DMS153 (cell line): ENCODE measurements at places on chromosomes 7 and 10.

- no peak for DNase-seq
Measured at GRCh38 chr7:87140271-87140748, 11.9 kb upstream of the DMTF1 start.

- DNase-seq, result no peak
Measured at GRCh38 chr10:123031124-123031523, 22.3 kb downstream of the ACADSB start.

DNA sequence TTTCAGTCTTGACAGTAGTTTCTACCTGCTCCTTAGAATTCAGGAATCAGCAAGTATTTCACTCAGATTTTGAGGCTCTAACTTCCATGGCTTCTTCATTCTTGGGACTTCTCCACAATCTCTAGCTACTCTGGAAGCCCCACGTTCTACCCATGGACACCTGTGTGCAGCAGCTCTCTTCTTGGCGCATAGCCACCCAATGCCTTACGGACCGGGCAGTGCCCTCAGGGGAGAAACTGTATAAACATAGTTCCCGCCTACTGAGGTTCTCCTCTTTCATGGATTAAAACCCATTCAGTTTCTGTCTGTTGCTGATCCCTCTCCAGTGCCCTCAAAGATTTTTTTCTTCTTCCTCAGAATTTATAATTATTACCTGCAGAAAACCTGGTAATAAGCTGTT, 177.1 kb downstream of the SORCS1 start:
- DNase-seq, result no peak

GRCh38 chr10:25858076-25858475, 76.0 kb upstream of the MYO3A start:
- DNase-seq, result no peak

DNA sequence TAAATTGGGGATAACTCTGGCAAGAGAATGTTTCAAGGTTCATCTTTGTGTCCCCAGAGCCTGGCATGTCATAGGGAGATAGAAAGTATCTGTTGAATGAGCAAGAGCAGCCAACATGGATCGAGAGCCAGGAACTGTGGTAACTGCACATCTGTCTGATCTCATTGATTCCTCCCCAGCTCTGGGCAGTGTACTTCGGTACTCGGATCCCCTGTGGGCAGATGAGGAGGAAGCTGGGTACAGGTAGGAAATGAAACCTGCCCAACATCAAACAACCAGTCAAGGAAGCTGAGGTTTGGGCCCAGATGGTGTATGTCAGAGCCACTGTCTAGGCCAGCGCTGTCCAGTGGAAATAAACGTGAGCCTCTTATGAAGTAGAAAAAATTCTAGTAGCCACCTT, 76.4 kb downstream of the GRK5 start:
- no peak for DNase-seq

DNA sequence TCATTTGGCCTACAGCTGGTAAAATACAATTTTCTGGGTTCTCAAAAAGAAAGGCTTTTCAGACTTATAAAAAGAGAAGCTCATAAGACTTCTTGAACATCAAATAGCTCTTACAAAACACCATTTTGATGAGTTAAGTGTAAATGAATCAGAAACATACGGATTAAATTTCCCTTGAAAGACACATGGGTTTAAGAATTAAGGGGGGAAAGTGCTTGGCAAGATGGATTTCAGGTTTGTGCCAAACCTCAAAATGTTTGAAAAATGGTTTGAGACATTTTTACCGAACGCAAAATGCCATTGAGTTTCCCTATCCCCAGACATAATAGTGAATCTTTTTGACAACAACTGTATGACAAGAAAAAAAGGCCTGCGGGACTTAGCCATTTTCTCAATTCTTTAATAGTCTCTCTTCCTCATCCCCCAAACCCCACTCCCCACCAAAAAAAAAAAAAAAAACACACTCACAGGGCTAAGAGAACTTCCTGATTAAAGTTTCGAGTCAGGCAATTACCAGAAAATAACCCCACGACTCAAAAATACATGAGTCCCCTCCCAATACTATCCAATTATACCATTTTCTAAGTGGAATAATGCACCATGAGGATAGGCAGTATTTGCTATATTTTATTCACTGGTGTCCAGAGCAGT, 260.1 kb downstream of the TRIL start:
- DNase-seq, result no peak

DNA sequence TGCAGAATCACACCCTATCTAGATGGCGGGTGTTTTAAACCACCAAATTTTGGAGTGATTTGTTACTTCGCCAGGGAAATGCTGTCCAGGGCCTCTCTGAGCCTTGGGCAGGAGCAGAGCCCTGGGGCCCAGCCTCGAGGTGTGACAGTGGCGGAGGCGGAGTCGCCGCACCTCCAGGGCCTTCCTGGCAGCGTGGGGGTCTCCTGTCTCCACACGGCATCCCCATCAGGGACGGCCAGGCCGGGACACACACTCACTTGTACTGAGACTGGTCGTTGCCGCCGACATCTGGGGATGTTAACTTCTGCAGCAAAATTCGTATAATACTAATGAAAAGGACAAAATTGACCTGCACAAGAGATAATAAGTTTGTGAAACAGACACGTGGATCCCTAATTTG, 110.7 kb downstream of the VIPR2 start:
- DNase-seq, result no peak

DNA sequence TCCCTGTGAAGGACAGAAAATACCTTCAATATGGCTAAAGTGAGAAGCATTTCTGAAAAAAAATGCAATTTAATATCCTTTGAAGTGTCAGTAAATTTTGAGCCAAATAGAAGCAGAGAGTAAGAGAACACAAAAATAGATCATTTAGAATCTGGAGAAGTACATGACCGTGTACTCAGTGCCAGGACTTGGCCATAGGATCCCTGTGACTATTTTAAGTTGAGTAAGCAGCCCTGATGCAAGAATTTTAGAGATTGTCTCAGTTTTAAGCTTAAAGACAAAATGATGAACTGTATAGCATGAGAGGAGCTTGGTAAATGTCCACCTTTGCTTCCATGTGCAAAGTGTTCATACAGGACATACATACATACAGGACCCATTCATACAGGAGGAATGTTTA, 2.5 kb downstream of the PTER start:
- no peak for DNase-seq

DNA sequence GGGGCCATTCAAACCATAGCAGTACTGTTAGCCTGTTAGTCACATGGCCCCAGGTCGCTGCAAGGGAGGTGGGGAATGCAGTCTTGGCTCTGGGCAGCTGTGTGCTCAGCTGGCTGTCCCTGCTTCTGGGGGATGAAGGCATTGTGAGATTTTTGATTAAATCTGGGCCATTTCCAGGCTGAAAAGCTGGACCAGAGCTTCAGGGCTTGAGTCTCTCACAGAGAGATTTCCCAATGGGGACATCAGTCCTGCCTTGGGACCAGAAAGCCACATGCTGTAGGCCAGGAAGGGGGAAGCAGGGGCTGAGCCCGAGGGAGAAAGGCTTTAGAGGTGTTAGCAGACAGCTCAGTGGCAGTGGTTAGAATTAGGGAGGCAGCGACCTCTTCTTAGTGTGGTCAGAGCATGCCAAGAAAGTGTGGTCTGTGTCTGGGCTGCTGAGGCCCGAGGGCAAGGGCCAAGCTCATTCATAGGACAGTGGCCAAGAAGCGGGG, 33.6 kb downstream of the PALD1 start:
- DNase-seq, result no peak

- DNase-seq, result no peak
Measured at GRCh38 chr7:48280100-48280499, 108.8 kb downstream of the ABCA13 start.

GRCh38 chr7:25636871-25637283, 408.6 kb upstream of the NPVF start:
- no peak for DNase-seq

GRCh38 chr7:144508702-144509101, 105.2 kb upstream of the NOBOX start:
- DNase-seq, result no peak

DNA sequence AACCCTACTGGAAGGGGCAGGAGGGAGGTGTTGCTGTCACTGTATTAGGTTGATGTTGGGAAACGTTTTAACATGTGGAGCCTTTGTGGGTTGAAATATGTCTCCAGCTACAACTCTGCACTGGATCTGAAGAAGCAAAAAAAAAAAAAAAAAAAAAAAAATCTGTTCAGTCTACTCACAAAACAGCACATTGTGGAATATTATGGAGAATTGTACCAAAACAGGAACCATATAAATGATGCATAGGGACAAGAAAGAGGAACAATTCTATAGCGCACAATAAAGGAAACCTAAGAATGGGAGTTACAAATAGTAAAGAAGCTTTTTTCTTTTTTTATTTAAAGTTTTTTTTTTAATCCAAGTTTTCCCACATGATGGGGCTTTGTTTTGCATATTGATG, 63.8 kb downstream of the CCSER2 start:
- no peak for DNase-seq

GRCh38 chr7:9201928-9202327, 768.5 kb downstream of the NXPH1 start:
- DNase-seq, result no peak

DNA sequence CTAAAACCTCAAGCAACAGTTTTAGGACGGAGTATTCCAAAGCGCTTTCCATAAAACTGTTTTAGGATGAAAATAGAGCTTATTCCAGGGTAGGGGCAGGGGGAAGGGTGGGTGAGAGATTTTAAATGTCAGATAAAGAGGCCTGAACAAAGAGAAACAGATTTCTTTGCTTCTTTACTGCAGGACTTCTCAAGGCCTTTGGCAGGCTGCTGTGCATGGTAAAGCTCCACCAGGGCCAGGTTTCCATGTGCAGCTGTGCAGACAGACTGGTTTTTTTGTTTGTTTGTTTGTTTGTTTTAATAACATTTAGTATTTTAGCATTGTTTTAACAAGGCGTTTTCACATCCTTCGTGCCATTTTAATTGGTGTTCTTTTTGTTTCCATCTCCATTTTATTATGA, 26.3 kb downstream of the HECW1 start:
- no peak for DNase-seq

- DNase-seq, result no peak
Measured at GRCh38 chr10:98577578-98577977, 130.8 kb upstream of the HPS1 start.

DNA sequence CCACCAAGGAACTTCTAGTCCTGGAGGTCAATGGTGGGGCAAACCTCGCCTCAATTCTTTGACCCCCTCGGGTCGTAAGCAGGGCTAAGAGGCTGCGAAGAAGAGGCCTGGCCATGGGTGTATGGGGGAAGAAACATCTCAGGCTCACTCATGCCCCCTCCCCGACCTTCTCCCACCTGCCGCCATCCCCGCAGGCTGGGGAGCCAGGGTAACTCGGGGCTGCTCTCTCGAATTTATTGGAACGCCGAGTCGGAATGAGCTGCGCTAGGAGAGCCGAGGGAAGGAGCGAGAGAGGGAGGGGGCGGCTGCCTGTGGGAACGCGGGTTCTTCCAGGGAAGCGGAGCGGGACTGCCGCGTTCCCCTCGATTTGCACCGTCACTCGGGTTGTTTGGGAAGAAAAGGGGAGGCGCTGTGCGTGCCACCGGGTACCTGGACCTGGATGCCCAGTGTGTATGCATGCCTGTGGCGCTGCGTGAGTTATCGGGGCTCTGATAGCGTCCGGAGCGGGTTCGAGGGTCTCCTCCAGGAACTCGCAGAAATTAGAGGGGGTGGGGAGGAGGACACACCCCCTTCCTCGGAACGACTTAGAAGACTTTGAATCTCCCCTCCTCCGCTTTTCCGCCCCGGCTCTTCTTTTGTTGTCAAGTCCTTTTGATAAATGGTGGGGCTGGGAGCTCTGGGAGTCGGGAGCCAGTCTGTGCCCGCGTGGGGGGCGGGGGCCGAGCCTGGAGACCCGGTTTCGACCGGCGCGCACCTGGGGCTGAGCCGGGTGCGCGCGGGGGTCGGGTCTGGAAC, 1.8 kb upstream of the ZNF503 start:
- peak; percentile 21 for DNase-seq

- no peak for DNase-seq
Measured at GRCh38 chr7:42932811-42933591, 825 bp downstream of the MRPL32 start.

- DNase-seq, result no peak
Measured at GRCh38 chr10:116026315-116026714, 246.7 kb downstream of the GFRA1 start.

GRCh38 chr7:91264924-91265681, 870 bp downstream of the FZD1 start:
- peak; percentile 53 for DNase-seq

DNA sequence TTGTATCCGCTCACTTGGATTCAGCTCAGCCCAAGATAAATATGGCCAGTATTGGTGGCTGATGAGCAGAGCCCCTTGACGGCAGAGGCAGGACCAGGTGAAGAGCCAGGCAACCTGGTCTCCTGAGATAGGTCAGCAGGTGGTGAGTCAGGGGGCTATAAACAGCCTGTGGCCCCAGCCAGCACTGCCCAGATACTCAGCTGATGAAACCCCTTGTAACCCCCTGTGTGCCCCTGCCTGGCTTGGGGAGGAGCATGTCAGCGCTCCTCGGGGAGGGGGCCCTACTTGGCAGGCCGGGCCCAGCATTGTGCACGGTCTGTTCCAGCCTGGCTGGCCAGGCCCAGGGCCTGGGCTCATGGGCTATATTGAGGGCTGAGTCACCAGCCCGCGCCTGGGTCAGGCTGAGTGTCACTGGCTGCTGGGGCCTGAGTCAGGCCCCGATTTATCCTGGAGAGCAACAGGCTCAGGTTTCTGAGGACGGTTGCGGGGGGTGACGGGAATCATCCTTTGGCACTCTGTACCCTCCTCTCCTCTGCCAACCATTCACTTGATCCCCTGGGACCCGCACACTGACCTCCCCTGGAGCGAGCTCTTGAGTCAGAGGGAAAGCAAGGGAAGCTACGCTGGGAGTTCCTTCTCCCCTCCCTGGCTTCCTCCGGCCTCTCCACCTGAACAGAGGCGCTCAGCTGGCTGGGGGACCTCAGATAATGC, 2.8 kb upstream of the FLNC start:
- DNase-seq, result no peak

DNA sequence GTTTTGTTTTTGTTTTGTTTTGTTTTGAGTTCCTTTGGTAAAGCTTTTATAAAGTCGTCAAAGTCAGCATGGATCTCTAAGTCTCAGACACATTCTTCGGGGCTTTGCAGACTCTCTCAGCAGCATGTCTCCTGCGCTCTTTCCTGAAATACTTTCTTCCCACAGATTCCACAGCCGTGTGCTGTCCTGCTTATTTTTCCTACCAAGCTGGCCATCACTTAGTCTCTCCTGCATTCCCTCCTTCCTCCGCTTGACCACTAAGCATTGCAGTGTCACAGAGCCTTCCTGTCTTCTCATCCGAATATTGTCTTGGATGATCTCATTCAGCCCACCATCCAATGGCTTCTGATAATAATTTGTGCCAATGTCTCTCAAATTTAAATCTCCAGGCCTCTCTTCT, 434.3 kb upstream of the C7orf33 start:
- no peak for DNase-seq

- no peak for DNase-seq
Measured at GRCh38 chr10:86798611-86799010, 42.2 kb downstream of the BMPR1A start.

DNA sequence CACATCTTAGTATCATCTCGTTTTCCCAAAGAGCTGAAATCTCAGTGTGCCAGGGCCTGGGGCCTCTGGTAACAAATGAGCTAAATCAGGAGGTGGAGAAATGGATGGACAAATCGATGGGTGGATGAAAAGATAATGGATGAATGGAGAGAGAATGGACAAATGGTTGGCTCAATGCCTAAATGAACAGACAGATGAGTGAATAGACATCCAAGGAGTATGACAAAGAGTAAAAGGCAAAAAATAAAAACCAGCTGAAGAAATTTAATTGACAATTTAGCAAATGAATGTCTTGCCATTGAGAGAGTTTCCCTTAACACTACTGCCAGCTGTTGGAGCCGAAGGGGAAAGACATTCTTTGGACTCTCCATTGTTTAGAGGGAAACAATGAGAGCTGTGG, 8.0 kb downstream of the SYCE1 start:
- no peak for DNase-seq

- no peak for DNase-seq
Measured at GRCh38 chr10:17174626-17175025, 26.8 kb downstream of the TRDMT1 start.

- no peak for DNase-seq
Measured at GRCh38 chr7:147261693-147262092, 1145.1 kb downstream of the CNTNAP2 start.
